Left lung (tissue), 14 donors: ENCODE measurements at places on chromosomes 6 and 20. TPM values are rescaled to one million over a fixed set of nuclear protein-coding genes. Genes with fewer than 3 reads are reported as not detected.

The NMBR gene
- total RNA-seq: not detected

The HELZ2 gene
- total RNA-seq: 53.3 TPM

- H3K27me3 ChIP-seq: no peaks in the 10 kb centered on the region
- H3K36me3 ChIP-seq: no peaks in the 10 kb centered on the region
- no peak overlapping the region for H3K27ac ChIP-seq
- H3K4me1 ChIP-seq: no peaks in the 10 kb centered on the region
- no peak for DNase-seq
- no peak overlapping the region for H3K4me3 ChIP-seq
Measured at GRCh38 chr6:123986938-123987337, 183.3 kb downstream of the NKAIN2 start.

- peaks cover 31% of the 10 kb centered on the region for H3K4me1 ChIP-seq
- no peaks in the 10 kb centered on the region for H3K36me3 ChIP-seq
- H3K4me3 ChIP-seq: peak overlapping the region; percentile 84
- no peaks in the 10 kb centered on the region for H3K27me3 ChIP-seq
- peak overlapping the region; percentile 99 for H3K27ac ChIP-seq
- no peak for DNase-seq
Measured at GRCh38 chr20:46089167-46089416, 670 bp downstream of the NCOA5 start.

The C20orf173 gene
- not detected for total RNA-seq

The ZNF391 gene
- 5.6 TPM for total RNA-seq

The ACSS2 gene
- total RNA-seq: 152 TPM

The GRM1 gene
- 0.10 TPM for total RNA-seq
